ENCODE measurements at places on chromosomes 3 and 15.

DNA sequence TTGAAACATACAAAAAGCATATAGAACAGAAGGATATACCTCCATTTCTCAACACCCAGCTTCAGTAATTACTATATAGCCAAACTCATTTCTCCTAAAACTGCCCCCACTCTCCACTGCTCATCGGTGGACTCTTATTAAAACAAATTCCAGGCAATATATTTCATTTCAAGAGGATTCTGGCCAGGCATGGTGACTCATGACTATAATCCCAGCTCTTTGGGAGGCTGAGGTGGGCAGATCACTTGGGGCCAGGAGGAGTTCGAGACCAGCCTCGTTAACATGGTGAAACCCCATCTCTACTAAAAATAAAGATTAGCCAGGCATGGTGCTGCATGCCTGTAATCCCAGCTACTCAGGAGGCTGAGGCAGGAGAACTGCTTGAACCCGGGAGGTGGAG, 40.9 kb downstream of the SNX4 start:
- no peak for DNase-seq

DNA sequence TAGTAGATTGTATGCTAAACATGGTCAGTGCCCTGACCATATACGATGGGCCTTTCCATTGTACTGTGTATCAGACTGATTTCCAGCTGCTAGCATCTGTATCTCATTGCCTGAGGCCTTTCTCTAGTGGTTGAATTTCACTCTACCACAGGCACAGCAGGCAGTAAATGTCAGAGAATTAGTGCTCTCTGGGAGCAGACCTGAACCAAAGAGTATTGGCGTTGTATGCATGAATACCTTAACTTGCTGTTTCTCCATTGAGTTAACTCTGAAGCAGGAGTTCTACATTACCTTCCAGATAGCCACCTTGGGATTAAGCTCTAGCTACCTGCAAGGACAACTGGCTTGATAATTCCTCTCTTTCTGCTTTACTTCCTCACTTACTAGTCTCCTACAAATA, 439.2 kb upstream of the EPHA3 start:
- DNase-seq, result no peak

- no peak for DNase-seq
These were observed 17.8 kb upstream of the ZFAND6 start for GRCh38 chr15:80041494-80042253.

GRCh38 chr3:16658925-16659793, 53.9 kb upstream of the DAZL start:
- peak; percentile 1 for DNase-seq

DNA sequence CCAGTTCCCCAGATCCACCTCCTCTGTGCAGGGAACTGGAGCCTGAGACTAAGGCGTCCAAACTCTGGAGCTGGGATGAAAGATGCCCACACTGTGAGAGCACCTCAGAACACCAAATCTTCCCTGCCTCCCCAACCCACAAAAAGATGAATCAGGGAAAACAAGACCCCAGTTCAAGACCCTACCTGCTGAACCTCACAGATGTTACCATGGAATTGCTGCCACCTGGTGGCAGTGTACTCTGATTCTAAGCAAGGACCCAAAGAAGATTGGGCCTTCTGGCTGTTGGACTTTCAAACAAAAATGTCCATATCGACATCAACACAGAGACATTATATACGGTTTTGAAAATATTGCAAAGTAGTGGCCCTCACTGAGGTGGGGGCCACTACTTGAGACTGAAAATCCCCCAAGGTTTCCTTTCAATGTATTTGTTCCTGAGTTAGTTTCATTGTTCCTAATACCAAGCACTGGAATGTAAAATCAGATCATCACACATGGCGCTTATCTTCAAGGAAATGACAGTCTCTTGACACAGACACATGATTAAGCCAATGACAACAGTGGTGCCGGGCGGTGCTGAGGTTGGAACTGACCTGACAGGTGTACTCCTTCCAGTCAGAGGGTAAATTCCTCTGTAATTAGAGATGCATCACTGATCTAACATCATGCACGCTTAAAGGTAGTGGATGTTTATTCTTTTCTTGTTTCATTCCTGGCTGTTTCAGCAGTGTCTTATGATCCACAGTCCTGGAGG, 67.6 kb downstream of the SLC6A11 start:
- peak; percentile 79 for DNase-seq

DNA sequence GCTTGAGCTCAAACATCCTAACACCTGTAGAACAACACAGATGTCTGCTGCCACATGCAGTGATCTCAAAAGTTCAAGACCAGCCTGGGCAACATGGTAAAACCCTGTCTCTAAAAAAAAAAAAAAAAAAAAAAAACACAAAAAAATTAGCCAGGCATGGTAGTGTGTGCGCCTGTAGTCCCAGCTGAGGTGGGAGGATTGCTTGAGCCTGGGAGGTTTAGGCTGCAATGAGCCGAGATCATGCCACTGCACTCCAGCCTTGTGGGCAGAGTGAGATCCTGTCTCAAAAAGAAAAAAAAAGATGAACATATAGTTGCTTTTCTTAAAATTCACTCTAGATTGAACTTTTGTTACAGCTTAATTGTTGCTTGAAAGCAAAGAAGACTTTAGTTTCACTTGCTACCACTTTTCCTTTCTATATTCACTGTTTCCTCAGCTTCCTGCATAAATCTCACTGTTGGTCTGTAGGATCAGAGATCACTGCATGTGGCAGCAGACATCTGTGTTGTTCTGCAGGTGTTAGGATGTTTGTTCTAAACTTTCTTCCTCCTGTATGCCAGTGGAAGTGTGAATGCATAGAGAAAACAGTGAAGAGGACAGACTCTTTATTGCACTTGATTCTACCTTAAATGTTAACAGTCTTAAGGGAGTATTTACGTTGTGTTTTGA, 12.6 kb downstream of the RAB11A start:
- DNase-seq, result no peak

DNA sequence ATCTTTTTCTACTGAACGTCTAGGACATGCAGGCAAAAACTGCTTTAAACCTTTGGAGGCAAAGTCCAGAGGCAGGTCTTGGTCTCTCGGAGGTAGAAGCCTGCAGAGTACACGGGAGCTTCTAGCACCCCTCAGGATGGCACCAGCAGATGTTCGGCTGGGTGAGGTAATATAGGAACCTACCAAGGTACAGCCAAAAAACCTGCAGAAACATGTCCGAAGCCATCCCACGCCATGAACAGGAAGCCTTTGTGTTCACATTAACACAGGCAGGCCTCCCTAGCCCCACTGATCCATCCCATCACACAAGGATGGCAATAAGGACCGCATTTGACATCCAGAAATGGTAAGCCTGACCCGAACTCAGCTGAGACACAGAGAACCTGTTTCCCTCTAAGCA, 157.9 kb upstream of the HES1 start:
- peak; percentile 88 for DNase-seq

DNA sequence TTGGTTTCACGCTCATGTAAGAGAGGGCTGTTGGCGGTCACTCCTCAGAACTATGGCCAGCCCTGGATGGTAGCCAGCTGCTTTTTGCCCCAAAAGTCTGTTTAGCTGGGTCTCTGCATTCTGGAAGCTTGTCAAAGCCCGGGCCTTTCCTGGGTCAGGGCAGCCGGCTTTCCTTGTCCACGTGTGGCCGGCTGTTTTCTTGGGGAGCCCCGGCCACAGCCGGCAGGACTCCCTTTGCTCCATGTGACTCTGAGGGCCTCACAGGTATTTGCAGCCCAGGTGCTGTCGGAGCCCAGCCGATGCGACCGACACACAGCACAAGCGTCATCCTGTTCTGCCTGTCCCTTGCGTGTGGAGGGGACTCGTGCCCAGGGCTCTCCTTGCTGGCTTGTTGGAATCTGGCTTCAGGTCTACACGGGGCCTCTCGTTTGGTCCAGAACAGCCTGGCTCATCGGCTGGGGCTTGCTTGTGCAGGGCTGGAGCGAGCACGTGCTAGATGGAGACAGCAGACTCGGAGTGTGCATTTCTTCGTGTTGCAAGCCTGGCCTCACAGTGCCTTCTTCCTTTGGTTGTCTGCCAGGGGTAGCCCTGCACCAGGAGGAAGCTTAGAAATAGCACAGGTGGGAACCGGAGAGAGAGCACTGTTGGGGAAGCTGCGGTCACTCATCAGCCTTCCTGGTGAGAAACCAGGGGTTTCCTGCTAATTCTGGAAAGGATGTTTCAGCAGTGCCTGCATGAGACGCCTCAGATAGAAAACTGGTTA, 51.5 kb downstream of the PGPEP1L start:
- no peak for DNase-seq

DNA sequence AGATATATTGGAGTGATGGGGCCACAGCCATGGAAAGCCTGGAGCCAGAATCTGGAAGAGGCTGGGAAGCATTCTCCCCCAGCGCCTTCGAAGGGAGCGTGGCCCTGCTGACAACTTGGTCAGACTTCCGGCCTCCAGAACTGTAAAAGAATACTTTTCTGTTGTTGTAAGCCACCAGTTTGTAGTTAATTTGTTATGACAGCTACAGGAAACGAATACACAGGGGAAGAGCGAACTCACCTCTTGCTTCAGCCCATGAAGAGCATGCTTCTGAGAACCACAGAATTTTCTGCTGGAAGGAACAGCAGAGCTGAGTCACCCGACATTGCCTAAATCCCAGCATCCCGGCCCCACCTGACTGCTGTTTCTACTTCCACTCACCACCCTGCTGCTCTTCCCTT, 501.7 kb downstream of the SHQ1 start:
- DNase-seq, result peak; percentile 88

DNA sequence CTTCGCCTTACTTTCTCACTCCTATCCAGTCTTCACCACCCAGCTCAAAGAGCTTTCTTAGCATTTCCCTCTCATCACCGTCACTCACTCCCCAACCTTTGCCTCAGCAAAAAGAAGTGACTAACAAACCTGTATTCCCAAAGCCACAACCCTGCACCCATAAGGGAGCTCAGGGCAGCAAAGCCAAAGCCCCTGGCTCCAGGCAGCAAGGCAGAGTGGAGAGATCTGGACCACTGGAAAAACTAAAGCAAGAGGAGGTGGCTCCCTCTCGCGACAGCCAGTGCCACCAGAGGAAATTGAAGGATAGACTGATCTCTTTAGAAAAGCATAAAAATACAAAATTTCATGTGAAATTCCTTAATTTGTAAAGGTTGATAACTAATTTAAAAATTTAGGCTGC, 25.1 kb upstream of the CDCP1 start:
- DNase-seq, result no peak

DNA sequence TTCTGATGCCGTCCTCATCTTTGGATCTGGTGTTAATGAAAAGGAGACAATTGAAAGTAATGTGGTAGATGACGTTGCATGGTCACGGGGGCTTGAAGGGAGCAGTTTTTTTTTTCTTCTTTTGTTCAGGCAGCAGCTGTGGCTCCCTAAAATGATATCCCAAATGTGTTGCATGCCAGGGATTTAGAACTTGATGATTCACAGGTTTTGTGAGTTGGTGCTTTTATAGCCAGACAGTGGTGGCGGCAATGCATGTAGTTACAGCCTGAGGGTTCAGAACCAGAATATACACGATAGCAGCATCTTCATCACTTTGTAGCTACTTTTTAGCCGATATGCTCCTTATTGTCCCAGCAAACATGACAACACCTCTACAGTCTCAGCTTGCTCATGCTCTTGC, 133.4 kb downstream of the CHST2 start:
- DNase-seq, result no peak

DNA sequence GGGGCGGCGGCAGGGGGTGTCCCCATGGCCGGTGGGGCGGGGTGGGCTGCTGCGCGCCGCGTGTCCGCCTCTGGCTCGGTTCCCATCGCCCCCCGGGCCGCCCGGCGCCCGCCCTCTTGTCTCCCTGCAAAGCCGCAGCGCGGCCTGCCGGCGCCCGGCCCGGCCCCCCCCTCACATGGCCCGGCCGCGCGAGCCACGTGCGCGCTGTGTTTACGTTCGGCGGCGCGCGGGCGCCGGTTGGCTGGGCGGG, 502 bp downstream of the NR1D2 start:
- DNase-seq, result no peak

DNA sequence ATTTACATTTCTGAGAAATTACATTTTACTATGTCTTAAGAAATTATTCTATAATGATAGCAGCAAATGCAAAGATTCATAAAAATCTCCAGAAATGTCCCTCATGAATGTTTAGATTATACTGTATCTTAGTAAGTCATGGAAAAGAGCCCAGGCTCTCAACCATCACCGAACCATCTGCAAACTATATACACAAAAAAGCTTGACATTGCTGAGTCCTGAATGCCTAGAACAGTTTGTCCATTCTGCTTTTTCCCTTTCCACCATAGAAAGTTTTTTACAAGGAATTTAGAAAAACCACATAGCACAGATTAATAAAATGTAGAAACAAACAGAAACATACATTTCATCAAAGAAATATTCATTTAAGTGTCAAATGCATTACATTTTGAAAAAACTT, 83.6 kb downstream of the MYO9A start:
- no peak for DNase-seq

GRCh38 chr3:63462732-63463131, 184.6 kb downstream of the SYNPR start:
- no peak for DNase-seq

GRCh38 chr3:152205097-152205593, 63.6 kb upstream of the MBNL1 start:
- no peak for DNase-seq

GRCh38 chr15:44084770-44085169, 110.3 kb downstream of the FRMD5 start:
- DNase-seq, result no peak

GRCh38 chr3:66496746-66497145, 4.1 kb downstream of the LRIG1 start:
- DNase-seq, result no peak

DNA sequence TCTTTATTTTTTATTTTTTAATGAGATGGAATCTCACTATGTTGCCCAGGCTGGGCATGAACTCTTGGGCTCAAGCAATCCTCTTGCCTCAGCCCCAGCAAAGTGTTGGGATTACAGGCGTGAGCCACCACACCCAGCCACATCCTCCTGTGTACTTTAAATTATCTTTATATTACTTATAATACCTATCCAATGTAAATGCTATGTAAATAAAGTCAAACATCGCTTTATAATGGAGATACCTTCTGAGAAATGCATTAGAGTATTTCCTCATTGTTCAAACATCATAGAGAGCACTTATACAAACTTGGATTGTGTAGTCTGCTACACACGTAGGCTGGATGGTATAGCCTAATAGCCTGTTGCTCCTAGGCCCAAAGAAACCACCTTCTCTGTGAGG, 41.4 kb upstream of the MAGI1 start:
- DNase-seq, result no peak

GRCh38 chr3:105459566-105460290, 93.0 kb downstream of the ALCAM start:
- DNase-seq, result peak; percentile 57

GRCh38 chr15:91268510-91268909, 168.5 kb downstream of the SV2B start:
- no peak for DNase-seq

DNA sequence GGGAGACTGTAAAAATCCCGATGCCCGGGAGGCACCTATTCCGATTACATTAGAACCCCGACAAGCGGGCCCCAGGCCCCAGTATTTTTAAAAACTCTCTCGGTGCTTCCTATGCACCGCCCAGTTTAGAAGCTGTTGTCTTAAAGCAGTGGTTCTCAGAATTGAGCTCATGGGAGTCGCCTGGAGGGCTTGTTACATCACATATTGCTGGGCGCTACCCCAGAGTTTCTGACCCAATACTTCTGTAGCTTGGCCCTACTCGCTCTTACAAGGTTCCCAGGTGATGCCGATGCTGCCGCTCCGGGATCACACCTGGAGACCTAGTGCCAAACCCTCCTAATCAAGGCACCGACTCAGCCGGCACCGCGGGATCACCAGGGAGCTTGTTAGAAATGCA, 35.2 kb downstream of the CPN2 start:
- no peak for DNase-seq
